ENCODE measurements at places on chromosomes 13 and 19.

- no peak for DNase-seq
Observed at GRCh38 chr13:83592095-83592494, 290.2 kb downstream of the SLITRK1 start.

DNA sequence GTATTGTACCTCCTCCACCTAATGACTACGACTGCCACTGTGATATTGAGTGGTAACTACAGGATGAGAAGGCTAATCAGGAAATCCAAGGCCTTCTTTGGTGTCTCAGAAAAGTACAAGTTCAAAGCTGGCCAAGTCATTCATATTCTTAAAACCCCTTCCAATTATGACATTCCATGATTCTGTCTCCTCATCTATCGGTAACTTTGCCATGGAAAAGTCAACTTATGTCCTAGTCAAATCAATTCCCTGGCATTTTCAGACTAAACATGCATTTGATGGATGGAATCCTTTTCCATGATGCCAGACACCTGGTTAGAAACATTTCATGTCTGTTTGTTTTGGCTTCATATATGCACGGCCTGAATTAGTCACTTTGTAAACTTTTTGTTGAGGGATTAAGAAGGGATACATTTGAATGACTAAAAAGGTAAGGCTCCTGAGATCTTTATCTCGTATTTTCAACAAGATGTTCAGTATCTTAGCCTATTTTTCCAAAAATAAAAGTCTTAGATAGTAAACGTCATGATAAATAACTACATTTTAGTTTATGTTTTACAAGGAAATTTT is 186.5 kb downstream of the NHLRC3 start:
- DNase-seq: no peak

- DNase-seq: no peak
Observed at GRCh38 chr13:39415008-39415802, 187.8 kb downstream of the LHFPL6 start.

GRCh38 chr13:78607409-78608251 is 4.3 kb upstream of the POU4F1 start:
- no peak for DNase-seq

- DNase-seq: no peak
Observed at GRCh38 chr13:57932061-57932460, 300.5 kb downstream of the PCDH17 start.

DNA sequence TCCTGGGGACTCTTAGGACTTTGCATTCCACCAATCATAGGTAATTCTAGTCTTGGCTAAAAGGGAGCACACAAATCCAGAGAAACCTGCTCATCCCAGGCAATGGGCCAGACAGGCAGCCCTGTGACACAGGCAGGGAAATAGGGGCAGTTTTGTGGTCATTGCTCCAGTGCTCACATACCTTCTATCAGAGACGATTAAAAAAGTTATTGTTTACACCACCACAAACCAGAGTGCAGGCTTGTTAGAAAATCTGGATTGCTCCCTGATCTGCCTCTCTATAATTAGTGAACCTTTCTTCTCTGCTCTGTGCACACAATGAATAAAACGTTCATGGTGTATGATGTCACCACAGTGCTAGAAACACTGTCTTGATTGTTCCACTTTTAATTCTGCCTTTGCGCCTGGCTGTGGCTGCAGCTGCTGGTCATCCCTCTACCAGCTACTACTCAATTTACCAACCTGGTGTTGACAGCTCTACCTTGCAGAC is 121.6 kb upstream of the SPATA13 start:
- no peak for DNase-seq

- peak; percentile 25 for DNase-seq
Observed at GRCh38 chr19:45973553-45974338, at the start of gene NOVA2. Gene NOVA2, minus strand, starts transcription at chr19:45973865. Its CDS starts 514 bp downstream, at chr19:45973351.

GRCh38 chr19:19115954-19116353 is 22.3 kb downstream of the TMEM161A start:
- DNase-seq: no peak

DNA sequence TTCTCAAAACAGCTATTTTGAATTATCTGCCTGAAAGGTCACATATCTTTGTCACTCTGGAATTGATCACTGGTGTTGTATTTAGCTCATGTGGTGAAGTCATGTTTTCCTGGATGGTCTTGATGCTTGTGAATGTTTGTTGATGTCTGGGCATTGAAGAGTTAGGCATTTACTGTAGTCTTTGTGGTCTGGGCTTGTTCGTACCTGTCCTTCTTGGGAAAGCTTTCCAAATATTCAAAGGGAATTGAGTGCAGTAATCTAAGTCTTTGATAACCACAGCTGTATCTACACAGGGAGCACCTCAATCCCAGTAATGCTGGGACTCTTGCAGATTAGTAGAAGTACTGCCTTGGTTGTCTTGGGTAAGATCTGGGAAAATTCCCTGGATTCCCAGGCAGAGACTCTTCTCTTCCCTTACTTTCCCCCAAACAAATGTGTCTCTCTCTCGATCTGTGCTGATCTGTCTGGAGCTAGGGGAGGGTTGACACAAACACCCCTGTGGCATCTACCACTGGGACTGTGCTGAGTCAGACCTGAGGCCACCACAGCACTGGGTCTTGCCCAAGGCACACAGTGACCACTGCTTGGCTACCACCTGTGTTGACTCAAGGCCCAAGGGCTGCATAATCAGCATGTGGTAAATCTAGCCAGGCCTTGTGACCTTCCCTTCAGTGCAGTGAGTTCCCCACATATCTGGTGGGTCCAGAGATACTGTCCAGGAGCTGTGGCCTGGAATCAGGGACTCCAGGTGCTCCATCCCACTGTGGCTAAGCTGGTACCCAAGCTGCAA is 5.5 kb upstream of the CYP4F3 start:
- DNase-seq: no peak

DNA sequence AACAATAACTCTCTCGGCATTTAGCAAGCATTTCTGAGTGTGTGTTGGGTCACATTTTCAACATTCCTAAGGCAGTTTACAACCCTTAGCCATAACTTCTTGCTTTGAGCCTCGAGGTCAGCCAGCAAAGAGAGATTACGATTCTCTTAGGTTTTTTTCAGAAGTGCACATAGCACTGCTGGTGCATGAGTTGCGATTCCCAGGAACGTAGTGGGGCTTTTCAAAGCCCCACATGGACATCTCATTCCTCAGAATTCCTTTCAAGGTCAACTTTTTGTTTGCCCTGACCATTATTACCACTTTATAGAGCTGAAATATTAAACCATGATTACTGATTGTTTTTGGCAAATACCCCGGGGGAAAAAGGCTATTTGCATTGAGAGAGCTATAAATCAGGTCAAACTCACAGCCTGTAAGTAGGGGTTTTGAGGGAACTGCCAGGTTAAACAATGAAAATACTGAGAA is 705.3 kb downstream of the GPC5 start:
- DNase-seq: no peak

DNA sequence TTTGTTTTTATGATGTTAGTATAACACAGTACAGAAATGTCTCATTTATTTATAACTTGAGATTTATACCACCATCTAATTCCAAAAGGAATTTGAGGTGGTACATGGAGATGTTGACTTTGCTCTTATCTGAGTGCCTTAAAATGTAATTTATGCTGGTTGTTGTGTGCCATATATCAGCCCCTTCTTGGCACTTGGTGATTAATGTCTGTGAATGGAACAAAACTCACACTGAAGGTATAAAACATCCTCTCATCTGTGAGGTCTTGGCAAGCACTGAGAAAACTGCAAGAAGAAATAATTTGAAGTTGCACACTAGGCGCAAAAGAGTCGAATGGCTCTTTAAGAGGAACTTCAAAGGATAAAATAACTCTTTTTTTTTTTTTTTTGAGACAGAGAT is 240.4 kb downstream of the B3GLCT start:
- no peak for DNase-seq

DNA sequence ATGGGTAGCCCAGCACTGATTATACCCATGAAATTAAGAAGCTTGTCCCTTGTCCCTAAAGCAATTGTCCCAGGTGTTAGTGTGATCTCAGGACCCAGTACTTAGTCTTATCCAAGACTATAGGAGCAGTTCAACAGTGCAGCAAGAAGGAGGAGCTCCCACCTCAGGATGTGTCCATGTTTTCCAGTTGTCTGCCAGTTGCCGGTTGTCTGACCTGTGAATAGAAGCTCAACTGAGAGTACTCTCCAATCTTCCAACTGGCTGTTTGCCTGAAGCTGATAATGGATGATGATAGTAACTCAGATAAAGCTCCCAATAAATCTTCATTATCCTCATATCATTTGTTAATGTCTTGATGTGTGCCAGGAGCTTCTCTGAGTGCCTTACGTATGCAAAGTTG is 107.2 kb upstream of the HTR2A start:
- no peak for DNase-seq

GRCh38 chr13:111120422-111120821 is 5.3 kb downstream of the ARHGEF7 start:
- DNase-seq: no peak

DNA sequence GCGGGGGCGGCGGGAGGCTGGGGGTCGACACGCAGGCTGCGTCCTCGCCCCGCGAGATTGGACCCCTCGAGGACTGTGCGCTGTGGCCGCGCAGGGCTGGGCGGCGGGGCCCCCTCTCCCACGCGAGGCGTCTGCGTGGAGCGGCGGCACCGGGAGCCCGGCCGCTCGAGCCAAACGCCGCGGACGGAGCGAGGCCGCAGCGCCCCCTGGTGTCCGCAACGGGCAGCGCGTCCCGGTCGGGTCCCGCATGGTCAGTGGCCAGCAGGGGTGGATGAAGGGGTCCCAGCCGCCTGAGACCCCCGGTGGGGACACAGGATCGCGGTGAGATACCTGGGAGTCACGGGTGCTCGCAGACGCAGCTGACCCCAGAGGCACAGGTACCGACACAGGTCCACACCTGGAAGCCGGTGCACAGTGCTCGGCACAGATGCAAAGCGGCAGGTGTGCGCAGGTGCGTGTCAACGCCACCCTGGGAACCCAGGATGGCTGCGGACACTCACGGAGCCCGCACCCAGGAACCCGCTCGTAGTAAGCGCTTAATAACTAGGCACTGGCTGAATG is 2.1 kb upstream of the CIRBP start:
- DNase-seq: no peak

DNA sequence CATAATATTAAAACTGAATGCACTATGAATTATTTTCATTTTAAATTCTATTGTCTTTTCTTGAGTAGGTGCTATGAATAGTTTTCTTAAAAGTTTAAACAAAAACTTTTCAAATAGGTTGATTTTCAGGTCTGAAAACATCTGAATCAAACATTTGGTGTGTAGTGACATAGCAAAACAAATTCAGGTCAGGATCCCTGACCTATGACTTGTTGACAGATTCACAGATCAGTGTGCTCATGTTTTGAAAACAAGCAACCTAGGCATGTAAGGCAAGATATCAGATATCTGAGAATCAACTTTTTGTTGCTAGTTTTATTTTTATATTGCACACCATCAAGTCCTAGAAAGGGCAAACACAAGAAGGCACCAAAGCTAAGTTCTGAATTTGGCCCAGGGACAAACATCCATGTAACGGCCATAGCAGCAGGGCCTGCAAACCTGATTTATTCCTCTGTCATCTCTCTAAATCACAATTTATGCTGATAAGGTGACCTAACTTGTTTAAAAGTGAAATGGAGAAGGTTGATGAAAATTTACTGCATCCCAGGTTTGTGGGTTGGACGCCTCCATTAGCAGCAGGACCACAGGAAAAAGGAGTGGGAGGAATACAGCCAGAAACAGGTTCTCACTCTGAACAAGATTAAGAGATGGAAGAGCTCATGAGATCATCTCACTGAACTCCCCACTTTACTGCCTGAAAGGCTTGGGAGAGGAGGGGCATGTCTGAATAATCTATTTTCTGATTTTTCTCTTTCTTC is 337.7 kb downstream of the KCNRG start:
- no peak for DNase-seq

- no peak for DNase-seq
Observed at GRCh38 chr19:53957448-53958167, 5.1 kb upstream of the CACNG8 start.

DNA sequence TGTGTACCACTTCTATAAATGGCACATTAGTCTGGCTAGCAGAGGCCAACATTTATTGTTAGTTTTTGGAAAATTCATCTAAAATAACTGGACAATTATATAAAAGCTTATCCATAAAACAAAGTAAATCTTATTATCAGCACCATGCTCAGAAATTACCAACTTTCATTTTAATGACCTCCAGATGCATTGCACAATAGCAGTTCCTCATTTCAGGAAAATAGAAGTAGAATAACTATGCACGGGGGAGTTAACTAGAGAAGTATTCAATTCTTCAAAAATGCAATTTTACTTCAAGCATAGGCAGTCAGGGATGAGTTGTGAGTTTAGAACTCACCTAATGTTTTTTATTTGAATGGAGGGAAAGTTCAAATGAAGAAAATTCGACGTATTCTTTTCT is 1023.5 kb downstream of the PCDH17 start:
- DNase-seq: no peak

DNA sequence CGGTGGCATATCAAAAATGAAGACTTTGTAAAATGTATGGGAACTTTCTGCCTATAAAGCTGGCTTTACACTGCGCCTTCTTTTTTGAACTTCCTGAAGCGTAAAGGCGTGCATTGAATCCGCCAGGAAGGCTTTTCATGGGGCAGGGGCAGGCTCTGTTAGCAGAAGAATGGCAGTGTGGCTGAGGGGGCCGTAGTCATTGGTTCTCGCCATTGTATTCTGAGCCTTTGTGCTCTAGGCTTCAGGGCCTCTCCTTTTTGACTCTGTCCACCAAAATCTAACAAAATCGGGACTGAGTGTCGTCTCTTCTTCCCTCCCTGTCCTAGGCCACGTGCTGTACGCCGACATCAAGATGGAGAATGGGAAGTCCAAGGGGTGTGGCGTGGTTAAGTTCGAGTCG is 14.1 kb downstream of the PRAM1 start:
- no peak for DNase-seq

GRCh38 chr13:36082396-36082795 is 48.8 kb downstream of the DCLK1 start:
- no peak for DNase-seq

GRCh38 chr19:36093687-36094086 is 17.3 kb upstream of the OVOL3 start:
- no peak for DNase-seq

- no peak for DNase-seq
Observed at GRCh38 chr19:10918359-10918758, 10.1 kb downstream of the YIPF2 start.

- no peak for DNase-seq
Observed at GRCh38 chr13:75656425-75656989, 20.4 kb downstream of the LMO7 start.

- no peak for DNase-seq
Observed at GRCh38 chr13:26604784-26605545, 47.5 kb downstream of the WASF3 start.

DNA sequence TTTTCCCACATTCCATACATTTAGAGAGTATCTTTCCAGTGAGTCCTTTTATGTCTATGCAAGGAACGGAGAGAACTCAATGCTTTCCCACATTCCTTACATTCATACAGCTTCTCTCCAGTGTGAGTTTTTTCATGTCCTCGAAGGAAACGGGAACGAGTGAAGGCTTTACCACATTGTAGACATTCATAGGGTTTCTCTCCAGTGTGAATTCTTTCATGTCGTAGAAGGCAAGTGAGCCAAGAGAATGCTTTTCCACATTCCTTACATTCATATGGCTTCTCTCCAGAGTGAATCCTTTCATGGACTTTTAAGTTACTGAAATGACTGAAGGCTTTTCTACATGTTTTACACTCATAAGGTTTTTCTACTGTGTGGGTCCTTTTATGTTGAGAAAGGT is 17.1 kb downstream of the ZNF823 start:
- no peak for DNase-seq
